ENCODE measurements at places on chromosomes 2 and 18. TPM values are rescaled to one million over a fixed set of nuclear protein-coding genes. Genes with fewer than 3 reads are reported as not detected.

ANO7 gene
- total RNA-seq: 0.12 TPM

DQX1 gene
- not detected for total RNA-seq

FHOD3 gene
- 23.5 TPM for total RNA-seq

MYO7B gene
- total RNA-seq: 0.16 TPM

RFX8 gene
- total RNA-seq: 6.8 TPM

KDSR gene
- 33.3 TPM for total RNA-seq

FAM161A gene
- 1.6 TPM for total RNA-seq
